ENCODE measurements at places on chromosomes 2 and 18. TPM values are rescaled to one million over a fixed set of nuclear protein-coding genes. Genes with fewer than 3 reads are reported as not detected.

DNA sequence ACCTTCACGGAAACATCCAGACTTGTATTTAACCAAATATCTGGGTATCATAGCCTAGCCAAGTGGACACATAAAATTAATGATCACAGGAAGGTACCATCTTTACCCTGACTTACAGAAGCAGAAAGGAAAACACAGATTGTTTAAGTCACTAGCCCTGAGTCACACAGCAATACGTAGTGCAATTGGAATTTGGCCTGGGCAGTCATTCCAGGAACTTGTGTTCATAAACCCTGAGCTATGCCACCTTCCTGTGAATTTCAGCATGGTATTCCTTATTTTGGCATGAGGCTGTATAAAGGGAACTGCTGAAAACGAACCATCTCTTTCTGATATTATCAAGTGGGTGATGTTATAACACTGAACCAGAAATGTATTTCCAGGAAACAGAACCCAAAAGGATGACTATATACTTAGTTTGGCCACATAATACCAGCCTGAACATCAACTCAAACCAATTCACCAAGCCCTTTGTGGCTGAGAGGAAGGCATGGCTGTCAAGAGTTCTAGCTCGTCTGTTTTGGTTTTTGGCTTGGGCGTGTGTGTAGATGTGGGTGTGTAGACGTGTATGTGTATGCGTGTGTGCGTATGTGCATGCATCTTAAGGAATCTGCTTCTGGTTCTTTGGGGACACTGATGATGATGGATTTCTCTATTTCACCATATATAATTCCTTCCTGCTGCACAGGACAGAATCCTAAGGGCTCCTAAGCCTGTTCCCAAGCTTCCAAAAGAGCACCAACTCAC lies 533.4 kb upstream of the ID2 start:
- peak; percentile 85 for DNase-seq

- peak; percentile 22 for DNase-seq
Observed at GRCh38 chr2:42839809-42840501, 47.6 kb upstream of the HAAO start.

- no peak for DNase-seq
Observed at GRCh38 chr2:233354971-233355574, 779 bp downstream of the DGKD start.

- DNase-seq, result no peak
Observed at GRCh38 chr18:49966090-49966489, 152.8 kb upstream of the ACAA2 start.

The SMYD1 gene
- total RNA-seq, result 1.6 TPM

The OSBPL1A gene
- total RNA-seq, result 19.2 TPM

Data from LHCN-M2 (cell line).